ENCODE measurements at places on chromosomes 7 and 10. TPM values are rescaled to one million over a fixed set of nuclear protein-coding genes. Genes with fewer than 3 reads are reported as not detected.
A peak's percentile ranks its signal among the peaks of the same experiment; 100 is the strongest.

- no peak for DNase-seq
- H3K4me3 ChIP-seq, result no peak overlapping the region
- H3K27ac ChIP-seq, result peak overlapping the region; percentile 84
- H3K4me1 ChIP-seq, result peaks cover 66% of the 10 kb centered on the region
- no peaks in the 10 kb centered on the region for H3K27me3 ChIP-seq
- H3K36me3 ChIP-seq, result no peaks in the 10 kb centered on the region
Observed at GRCh38 chr10:71263376-71263775, 51.0 kb downstream of the UNC5B start.

DNA sequence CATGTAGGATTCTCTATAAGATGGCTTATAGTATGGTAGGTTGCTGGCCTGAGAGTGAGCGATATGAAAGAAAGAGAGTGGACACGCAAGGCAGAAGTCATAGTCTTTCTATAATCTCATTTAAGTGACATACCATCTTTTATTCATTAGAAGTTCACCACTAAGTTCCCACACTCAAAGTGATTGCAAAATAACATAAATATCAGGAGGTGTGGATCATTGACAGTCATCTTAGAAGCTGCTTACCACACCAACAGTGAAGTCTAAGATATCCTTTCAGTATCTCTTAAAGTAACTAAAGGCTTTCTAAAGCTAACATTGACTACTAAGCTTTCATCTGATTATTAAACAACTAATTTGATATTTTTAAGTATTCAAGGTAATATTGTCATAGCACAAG, 36.9 kb upstream of the GNAI1 start:
- no peak overlapping the region for H3K4me3 ChIP-seq
- peaks cover 11% of the 10 kb centered on the region for H3K4me1 ChIP-seq
- peaks cover 2% of the 10 kb centered on the region for H3K36me3 ChIP-seq
- no peak for DNase-seq

DNA sequence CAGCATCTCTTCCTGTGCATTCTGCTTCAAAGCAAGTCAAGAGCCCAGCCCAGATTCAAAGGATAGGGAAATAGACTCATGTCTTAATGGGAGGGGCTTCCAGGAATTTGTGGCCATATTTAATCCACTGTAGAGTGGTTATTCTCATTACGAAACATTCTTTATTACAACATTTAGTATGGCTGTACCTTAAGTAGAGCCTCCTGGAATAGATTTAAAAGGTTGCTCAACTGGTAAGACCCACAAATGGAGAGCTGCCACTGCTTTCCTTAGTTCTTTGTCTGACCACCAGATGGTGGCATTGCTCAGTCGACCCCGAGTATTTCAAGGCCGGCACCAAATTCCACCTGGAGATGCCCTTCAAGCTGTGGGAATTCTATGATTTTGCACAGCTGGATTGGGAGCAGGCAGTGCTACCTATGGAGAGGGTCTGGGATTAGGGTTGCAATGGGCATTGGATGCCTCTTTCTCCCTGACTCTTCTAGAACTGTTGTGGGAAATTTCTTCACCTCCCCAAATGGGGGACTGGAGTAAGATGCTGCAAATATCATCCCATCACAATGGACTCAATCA, 102.2 kb downstream of the RBM20 start:
- H3K36me3 ChIP-seq, result peaks cover 11% of the 10 kb centered on the region
- no peaks in the 10 kb centered on the region for H3K27me3 ChIP-seq
- H3K4me3 ChIP-seq, result no peak overlapping the region
- no peak for DNase-seq
- no peak overlapping the region for H3K27ac ChIP-seq

DNA sequence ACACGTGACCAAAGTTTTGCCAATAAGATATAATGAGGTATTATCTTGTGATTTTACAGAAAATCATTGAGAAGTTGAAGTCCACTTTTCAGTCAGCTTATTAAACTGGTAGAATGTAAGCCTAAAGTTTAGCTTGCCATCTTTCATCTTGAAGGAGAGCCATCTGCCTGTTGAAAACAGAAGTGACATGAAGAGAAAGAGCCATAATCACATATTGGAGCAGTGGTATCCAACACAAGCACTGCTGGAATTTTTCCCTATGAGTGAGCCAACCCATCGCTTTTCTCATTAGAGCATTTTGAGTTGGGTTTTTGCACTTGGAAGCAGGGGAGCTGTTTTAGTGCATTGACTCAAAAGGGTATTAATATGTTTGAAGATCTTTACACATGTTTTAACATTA, 117.6 kb upstream of the FERD3L start:
- H3K27ac ChIP-seq, result no peak overlapping the region
- no peaks in the 10 kb centered on the region for H3K27me3 ChIP-seq
- H3K4me1 ChIP-seq, result no peaks in the 10 kb centered on the region

DNA sequence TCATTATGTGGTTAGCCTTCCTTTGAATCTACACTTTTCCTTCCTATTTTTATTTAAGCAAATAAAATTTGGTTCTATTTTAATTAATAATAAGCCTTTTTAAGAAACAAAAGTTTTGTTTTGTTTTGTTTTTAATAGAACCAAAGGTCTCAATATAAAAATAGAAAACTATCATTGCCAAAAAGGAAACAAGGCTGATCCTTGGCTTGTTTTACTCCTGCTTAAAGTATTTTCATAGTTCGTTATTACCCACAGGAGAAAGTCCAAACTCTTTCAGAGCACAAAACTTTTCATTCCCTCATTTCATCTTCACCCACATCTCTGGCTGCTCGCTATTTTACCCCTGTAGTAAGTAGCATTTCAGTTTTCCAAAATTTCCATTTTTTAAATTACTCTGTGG, 374.8 kb downstream of the SEMA3D start:
- peaks cover 13% of the 10 kb centered on the region for H3K4me1 ChIP-seq
- no peaks in the 10 kb centered on the region for H3K27me3 ChIP-seq
- no peak for DNase-seq

- H3K4me3 ChIP-seq, result no peak overlapping the region
- no peaks in the 10 kb centered on the region for H3K36me3 ChIP-seq
- no peak overlapping the region for H3K27ac ChIP-seq
- no peak for DNase-seq
- H3K27me3 ChIP-seq, result no peaks in the 10 kb centered on the region
Observed at GRCh38 chr10:78719276-78719675, 349.5 kb upstream of the ZMIZ1 start.

The PRR15 gene
- total RNA-seq, result 6.6 TPM

The ZDHHC16 gene
- 36.9 TPM for total RNA-seq

The CALHM1 gene
- not detected for total RNA-seq

The STEAP2 gene
- total RNA-seq, result 2.9 TPM

The LEP gene
- not detected for total RNA-seq
